ENCODE measurements at places on chromosomes 1 and 21. TPM values are rescaled to one million over a fixed set of nuclear protein-coding genes. Genes with fewer than 3 reads are reported as not detected.

DNA sequence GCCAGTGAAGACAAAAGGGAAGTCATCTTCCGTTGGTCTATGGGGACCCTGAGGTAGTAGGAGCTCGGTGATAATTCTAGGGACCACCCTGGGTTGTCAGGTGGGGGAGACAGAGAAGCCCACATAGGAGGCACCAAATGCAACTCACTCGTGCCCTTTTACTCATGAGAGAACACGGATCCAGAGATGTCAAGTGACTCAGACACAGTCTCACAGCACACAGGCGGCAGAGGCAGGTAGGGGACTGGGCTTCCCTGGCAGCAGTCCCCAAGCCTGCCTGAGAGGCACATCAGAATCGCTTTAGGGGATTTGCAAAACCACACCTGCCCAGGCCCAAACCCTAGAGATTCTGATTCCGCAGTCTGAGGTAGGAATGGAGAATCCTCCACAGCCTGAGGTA is 31.3 kb upstream of the RUNX3 start:
- no peak for DNase-seq

DNA sequence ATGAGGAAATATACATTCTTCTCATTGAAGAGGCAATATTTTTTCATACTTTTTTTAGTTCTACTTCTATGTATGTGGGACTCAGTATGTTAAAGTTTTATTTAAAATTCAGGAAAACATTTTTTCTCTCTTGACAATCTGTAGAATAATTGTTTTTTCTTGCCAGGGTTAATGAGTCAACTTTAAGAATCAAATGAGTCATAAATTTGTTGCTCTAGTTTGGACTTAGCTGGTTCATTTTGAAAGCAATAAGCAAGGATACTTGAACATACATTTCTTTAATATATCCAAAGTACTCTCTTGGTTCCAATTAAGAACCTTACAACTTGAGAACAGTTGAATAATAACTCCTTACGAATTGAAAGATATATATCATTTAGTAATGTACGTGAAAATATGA is 1145.3 kb upstream of the B3GALT2 start:
- DNase-seq, result no peak

DNA sequence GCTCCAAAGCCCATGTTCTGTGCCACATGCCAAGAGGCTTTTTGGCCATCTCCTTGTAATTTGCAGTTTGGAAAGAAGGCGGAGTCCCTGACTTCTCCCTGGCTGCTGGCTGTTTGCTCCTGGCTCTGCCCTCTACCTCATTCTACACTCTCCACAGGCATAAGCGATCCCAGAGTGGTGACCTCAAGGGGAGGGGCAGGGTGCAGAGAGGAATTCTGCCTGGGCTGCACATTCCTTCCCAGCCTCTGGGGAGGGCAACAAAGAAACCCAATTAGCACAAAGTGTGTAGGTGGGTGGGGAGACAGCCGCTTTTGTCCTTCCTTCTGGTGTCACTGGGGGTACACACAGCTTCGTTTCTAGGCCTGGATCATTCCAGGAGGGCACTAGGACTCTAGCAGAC is 95.3 kb downstream of the HIVEP3 start:
- DNase-seq, result no peak

DNA sequence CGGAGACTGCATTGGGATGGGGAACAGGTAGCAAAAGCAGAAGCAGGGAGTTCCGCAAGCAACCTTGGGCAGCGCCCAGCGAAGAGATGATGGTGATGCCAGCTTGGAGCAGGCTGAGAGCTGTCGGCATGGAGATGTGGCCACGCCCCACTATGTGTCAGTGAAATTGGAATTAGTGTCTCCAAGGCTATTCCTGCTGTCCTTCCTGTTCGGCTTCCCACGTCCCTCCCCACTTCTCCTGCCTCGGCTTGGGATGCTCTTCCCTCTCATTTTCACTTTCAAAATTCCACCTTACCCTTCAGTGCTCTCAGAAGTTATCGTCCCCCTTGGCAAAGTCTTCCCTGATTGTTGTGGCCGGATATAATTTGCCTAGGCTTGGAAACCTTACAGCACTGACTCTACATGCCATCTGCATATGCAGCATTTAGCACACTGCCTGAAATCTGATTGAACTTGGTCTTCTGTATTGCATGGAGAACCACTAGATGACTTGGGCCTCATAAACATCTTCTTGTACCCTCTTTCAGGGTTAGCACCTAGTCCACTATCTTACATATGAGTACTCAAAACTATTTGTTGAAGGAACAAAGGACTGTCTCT is 270.7 kb upstream of the RUNX1 start:
- DNase-seq, result no peak

DNA sequence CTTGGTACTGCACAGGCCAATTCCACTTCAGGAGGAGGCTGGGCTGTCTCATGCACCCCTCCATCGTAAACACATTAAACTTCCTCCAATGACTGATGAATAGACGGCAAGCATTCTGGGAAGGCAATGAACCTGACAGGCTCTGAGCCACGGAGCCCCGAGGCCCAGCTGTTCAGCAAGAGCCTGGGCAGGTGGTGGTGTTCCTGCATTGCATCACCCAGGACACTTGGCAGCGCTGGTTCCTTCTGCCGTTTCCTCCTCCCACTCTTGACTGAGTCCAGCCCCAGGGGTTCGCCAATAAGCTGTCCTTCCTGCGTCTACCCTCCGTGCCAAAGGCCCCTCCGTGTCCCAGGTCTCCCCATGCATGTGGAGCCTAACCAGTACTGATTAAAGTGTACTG is 109.8 kb downstream of the JAK1 start:
- no peak for DNase-seq

- no peak for DNase-seq
Observed at GRCh38 chr1:89063094-89063493, 1.9 kb downstream of the GBP1 start.

DNA sequence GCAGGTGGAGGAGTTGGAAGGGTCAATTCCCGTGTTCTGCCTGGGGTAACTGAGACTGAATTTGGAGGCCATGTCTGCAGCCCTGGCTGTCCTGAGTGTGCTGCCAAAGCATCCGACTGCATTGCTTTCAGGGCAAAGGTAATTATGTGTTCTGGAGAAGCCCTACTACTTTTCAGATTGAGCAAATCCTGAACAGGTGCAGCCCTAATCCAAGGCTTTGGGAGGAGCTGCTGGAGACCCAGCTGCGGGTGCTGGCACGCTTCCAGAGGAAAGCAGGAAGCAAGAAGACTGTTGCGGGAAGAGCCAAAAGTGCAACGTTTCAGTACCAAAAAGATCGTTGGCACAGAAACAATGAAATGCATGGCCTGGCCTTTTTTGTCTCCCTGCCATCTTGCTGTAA is 73.7 kb upstream of the NRIP1 start:
- no peak for DNase-seq

GRCh38 chr1:196142111-196142640 is 466.1 kb downstream of the KCNT2 start:
- DNase-seq, result no peak

DNA sequence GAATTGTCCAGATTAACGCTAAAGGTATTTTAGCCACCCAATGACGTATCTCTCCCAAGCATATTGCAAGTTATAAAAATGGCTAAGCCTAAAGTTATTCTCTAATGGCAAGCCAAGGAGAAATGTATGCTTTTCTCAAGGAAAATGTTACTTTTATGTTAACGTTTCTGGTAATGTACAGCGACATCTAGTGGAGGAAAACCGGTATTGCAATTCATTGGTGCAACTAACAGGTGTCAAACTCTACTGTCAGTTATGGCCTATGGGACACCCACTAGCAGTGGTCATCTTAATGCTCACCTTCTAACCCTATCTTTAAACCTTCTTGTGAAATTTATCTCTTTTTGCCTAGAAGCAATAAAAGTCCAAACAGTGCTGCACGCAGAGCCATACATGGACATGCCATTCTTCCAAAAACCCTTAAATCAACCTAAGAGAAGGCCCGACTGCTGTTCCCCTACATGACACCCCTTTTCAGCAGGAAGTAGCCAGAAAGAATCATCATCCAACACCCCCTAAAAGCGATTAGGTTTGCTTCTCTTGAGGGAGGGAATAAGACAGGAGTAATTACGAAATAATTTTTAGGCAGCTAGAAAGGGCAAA is 68.7 kb upstream of the LRIF1 start:
- no peak for DNase-seq

DNA sequence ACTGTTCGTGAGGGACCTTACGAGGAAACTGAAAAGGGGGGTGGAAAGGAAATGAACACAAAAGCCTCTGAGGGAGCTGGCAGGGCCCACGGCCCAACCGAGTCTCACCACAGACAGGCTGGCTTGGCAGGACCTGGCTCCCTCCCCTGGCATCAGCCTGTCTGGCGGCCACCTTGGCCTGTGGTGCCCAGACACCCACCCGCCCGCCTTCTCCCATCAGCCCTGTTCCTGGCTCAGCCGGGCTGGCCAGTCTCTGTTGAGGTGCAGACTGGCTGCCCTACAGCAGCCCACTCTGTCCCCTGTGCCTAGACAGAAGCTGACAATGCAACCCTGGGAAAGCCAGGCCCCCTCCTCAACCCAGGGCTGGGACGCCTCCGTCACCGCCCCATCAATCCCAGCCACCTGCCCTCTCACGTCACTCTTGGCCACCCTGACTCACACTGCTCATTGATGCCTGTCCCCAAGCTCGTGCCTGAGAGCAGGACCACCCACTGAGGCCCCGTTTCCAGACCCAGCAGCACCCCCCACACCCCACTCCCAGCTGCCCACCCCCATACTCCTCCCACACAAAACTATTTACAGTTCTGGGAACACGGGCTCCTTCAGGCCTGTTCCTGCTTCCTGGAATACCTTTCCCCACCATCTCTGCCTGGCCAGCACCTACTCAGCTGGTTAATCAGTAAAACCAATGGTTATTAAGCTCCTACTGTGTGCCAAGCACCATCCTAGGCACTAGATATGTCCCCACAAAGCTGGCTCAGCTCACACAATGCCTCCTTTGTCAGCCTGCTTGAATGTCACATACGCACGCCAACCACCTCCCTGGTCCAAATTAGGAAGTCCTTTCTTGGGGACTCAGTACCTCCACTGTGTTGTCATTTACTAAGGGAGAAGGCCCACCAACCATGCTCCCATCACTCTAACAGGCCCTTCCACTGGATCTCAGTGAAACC is 22.7 kb downstream of the SDC3 start:
- no peak for DNase-seq

GRCh38 chr1:201011616-201012015 is 11.9 kb downstream of the KIF21B start:
- no peak for DNase-seq

GRCh38 chr1:86448670-86449069 is 20.1 kb upstream of the CLCA1 start:
- no peak for DNase-seq

DNA sequence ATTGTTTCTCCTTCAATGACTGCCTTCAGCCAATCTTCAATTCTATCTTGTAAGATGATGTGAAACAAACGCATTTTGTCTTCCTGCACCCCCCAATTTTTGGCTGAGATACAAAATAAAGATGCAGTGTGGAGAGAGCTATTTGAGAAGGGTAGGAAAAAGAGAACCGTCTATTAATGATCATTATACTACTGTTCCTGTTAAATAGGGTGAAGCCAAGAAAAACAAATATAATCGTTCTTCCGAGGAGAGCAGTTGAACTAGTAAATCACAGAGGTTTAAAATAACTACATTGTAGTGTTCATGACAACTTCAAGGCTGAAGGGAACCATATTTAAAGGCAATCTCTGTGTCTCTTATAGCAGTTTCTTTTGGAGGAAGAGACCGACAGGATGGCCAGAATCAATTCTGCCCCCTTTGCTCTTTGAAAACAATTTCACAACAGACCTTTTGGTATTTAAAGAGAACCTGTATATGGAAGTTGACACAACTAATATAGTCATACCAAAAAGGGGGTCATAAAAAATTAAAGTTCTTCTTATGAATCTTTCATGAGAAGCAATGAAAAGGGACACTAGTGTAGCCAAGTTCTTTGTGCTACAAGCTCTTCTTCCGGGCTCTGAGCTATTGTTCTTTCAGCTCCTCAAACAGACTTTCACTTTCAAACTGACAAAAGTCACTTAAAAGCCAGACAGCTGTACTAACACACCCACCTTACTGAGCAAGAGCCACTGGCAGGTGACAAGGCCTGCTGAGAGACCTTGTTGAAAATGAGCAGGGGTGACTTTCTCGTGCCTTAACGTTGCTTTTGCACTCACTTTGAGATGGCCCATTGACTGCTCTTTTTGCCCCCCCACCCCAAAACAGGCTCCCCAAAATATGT is 30.9 kb downstream of the PROX1 start:
- DNase-seq, result no peak

DNA sequence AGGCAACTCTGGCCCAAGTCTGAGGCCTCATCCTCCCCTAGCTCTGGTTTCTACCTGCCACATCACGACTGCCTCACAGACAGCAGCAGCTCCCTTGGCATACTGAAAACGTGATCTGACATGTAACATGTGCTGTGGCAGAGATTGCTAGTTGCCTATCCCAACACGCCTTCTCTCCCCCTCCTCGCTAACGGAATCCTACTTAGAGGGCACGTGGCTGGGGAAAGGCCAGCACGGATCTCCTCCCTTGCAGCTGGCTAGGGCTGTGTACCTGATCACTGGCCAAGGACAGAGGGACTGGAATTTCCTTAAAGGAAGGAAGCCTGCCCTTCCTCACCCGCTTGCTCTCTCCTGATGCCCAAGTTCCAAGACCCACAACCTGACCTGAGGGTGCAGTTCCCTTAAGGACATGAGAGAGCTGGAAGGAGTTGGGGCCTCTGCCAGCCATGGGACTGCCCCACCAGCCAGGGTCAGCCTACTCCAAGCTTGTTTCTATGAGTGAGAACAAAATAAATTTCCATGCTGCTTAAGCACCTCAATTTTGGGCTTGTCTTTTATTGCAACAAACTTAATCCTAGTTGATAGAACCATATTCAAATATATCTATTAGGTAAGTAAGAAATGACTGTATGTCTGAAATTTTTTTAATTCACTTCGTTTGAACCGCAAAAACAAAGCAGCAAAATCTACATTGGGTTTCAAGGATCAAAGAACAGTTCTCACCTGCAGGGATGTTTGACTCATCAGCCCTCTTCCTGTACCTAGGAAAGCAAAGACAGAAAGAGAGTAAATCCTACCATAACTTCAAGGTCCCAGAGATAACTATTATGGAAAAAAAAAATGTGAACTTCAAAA is 7.2 kb downstream of the SETD4 start:
- DNase-seq, result no peak

KCNQ4 gene
- total RNA-seq, result 0.82 TPM

ETV3L gene
- not detected for total RNA-seq

OR2T2 gene
- not detected for total RNA-seq

ASCL5 gene
- 0.35 TPM for total RNA-seq
